ENCODE measurements at places on chromosomes 6 and 20.

DNA sequence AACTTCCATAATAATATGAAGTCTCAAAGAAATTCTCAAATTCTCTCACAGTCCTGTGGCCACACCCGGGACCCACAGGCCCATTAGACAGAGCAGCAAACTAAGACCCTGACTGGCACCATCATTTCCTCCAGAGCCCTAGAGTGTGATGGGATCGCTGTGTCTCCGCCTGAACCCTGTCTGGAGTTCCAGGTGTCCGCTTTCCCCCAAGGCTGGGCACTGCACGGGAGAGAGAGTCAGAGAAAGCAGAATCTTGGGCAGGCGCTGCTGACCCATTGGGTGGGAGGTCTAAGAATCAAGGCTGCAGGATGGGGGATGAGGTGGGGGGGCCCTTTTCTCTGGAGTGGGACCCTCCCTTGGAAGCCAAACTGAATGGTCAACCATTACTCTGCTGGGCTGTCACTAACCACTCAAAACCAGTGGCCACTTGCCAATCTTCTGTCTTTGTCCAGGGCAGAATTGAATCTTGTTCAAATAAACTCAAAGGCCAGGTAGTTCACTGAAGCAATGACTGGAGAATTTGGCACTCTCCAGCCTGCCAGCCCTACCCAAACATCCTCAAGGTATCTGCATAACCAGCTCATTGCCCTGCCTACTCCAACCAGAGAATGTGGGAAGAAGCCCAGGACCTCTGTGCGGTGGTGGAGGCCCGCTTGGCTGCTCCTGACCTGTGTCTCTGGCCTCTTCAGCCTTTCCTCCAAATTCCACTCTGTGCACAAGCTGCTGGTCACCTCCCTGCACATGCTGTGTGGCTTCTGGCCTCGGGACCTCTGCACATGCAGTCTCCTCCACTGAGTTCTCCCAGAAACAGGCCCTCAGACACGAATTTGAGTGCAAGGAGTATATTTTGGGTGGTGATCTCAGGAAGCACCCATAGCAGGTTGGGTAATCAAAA, 141.1 kb downstream of the CEBPB start:
- DNase-seq, result peak; percentile 83

- no peak for DNase-seq
These were observed 74.1 kb upstream of the PREP start for GRCh38 chr6:105476978-105477377.

GRCh38 chr20:59813948-59814839, 119.2 kb downstream of the SYCP2 start:
- DNase-seq, result no peak

GRCh38 chr6:50077385-50077784, 27.7 kb upstream of the DEFB112 start:
- no peak for DNase-seq

DNA sequence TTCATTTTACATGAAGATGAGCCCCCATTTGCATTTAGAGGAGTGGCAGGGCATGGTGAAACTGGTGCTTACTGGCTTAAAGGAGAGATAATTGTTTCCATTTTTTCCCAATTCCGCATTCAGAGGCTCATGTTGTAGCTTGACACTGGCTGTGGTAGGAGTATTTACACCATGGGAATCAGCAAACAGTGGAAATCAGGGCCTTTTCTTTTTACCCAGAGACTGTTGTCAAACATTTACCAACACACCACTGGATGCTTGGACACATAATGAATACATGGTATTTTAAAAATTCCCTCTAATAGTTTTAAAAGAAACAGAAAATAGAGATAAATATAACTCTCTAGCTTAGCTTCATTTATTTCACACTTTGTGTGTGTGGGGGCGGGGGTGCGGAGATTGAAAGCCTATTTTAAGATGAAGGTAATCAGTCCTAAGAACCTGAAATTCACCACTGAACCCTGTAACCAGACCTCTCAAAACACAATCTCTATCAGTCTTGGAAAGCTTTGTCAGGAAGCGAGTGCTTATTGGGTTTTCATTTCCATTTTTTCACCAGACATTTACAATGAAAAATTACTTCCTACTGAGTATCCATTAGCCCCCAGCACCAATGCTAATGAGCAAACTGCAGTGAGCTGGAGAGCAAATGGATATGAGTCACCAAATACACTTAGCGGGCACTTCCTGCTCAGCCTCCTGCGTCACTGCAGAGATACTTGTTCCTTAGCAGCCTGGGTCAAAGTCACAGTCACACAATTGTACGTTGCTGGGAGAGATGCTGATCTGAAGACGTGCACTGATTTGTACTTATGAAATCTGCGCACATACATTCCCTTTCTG, 532.0 kb downstream of the BCKDHB start:
- DNase-seq, result peak; percentile 11

DNA sequence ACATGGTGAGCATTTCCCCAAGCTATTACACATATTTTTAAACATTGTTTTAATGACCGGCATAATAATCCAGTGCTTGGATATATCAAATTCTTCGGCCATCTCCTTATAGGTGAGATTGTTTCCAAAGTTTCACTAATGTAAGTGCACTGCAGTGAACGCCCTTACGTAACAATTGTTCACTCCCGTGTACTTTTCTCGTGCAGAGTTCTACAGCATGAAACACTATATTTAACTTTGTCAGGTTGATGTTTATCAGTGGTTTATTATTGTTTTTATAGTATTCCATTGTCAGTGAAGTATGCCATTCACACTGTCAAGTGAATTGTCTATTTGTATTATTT, 3.4 kb upstream of the GZF1 start:
- DNase-seq, result no peak

GRCh38 chr6:44338228-44339122, 4.0 kb upstream of the SPATS1 start:
- peak; percentile 72 for DNase-seq

DNA sequence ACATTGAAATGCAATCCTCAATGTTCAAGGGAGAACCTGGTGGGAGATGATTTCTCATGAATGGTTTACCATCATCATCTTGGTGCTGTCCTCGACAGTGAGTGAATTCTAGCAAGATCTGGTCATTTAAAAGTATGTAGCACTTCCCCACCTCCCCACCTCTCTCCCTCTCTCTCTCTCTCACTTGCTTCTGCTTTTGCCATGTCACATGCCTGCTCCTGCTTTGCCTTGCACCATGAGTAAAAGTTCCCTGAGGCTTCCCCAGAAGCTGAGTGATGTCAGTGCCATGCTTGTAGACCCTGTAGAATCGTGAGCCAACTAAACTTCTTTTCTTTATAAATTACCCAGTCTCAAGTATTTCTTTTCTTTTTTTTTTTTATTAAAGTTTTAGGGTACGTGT, 60.5 kb downstream of the DST start:
- no peak for DNase-seq

GRCh38 chr20:48196486-48196885, 411.2 kb upstream of the SULF2 start:
- DNase-seq, result no peak

GRCh38 chr6:159953091-159953601, 15.7 kb upstream of the IGF2R start:
- DNase-seq, result no peak

GRCh38 chr6:75422024-75422639, 71.5 kb downstream of the FILIP1 start:
- no peak for DNase-seq

GRCh38 chr6:134642819-134643218, 307.1 kb downstream of the ALDH8A1 start:
- DNase-seq, result no peak

DNA sequence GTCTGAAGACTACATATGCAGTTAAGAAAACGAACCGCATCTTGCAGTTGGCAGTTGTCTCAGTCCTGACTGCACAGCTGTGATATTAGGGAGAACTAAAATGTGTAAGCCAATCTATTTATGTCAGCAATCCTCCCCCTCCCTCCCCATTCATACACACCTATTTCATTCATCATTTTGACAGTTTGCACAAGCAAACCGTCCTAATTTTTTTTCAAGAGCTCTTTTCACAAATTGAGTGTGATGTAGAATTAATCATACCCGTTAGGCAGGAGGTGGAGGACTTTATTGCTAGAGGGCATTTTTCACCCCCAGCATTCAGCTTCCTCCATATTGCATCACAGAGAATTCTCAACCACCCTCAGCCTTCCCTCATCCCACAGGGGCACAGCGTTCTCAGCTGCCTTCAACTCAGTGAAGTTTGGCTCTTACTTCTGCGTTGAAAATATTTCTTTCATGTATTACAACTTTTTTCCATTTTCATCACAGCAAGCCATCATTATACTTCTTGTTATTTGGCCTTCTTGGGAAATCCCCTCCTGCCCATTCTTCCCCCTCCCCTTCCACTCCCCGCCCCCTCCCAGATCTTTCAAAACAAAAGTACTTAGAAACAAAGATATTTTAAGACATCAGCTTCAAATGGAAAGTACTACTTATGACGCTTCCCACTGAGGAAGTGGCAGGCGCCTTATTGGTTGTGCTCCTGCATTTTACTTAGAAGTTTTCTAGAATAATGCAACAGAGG, 37.5 kb downstream of the NOX3 start:
- DNase-seq, result no peak

GRCh38 chr20:62132421-62132820, 10.1 kb downstream of the LSM14B start:
- no peak for DNase-seq

- no peak for DNase-seq
These were observed 18.0 kb upstream of the FAM135A start for GRCh38 chr6:70395301-70395672.

DNA sequence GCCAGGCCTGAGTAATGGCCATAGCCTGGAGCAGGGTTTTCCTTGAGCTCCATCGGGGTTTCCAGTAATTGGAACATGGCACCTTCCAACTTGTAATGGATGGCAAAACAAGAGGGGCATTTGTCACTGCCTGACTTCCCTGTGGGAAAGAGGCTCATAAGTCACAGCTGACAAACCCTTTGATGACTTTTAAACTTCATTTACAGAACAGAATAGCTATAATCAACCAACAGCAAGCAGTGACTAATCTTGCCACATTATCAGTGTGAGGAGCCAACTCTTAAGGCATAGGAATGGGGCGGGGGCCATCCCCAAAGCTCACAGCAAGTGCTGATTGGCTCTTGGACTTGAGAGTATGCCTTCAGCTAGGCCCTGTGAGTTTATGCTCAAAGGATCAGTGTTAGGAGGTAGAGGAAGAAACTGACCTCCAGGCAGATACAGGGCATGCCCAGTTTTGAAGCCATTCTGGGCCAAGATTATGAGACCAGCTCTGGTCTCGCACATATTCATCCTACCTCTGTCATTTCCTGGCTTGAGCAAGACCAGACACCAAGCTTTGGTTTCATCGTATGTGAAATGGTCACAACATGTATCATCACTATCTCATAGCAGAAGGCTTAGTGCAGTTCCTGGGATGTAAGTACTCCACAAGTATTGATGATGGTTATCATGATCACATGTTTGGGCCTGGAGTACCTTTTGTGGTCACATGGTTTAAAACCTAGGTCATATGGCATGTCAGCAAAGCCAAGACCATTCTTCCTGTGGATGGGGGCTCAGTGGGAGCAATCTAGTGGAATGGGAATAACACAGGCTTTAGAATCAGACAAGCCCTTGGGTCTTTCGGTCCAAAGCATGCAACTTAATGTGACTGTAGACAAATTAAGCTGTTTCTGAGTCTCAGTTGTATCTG, 49.2 kb downstream of the EIF2S2 start:
- no peak for DNase-seq

GRCh38 chr6:45045253-45045601, 282.9 kb upstream of the RUNX2 start:
- no peak for DNase-seq

GRCh38 chr20:3082306-3082951, 2.1 kb downstream of the AVP start:
- DNase-seq, result no peak

GRCh38 chr20:3032624-3033023, 10.8 kb upstream of the GNRH2 start:
- no peak for DNase-seq

DNA sequence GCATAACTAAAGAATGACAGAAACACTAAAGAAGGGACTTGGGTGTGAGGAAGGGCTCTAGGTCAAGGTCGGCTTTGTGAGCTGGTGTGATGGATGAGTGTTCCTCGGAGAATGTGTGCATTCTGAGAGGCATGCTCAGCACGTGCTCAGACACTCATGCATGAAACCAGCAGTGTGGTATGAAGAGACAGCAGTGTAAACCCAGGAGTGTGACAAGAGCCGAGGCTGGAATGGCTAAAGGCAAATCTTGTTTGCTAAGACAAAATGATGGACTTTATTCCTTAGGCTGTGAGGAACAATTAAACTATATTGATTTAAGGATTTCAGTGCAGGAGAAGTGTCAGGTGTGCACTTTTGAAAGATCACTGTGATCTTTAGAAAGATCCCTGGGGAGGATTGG, 107.4 kb upstream of the MAP7 start:
- no peak for DNase-seq

DNA sequence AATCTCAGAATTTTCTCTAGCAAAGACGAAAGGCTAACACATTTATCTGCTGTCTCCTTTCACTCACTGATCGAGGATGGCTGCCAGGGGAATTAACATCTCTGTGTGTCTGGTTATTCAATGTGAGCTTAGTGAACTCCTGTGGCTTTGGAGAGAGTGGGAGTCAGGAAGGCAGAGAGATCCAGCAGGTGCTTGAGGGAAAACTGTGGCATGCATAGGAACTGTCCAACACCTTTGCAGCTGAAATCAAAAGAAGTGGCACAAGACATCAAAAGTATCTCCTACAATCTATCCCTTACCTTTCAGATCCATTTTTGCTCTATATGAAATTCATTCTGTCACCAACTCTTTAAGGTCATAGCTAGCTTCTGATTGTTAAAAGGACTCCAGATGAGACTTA, 11.8 kb upstream of the FAM184A start:
- no peak for DNase-seq

DNA sequence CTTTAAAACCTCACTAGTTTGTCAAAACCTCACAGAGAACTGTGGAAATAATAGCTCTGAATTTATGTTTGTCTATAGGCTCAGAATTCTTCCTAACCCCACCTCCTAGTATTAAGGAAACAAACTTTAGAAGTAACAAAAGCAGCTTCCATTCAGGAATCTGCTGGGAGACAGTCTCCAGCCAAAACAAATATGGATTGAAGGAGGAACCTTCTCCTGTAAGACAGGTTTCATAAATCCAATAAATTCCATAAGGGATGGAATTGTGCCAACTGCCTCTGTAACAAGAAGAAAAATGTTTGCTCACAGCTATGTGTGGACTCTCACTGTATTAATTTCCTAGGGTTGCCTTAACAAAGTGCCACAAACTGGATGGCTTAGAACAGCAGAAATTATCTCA, 7.5 kb downstream of the SYCP2 start:
- no peak for DNase-seq

DNA sequence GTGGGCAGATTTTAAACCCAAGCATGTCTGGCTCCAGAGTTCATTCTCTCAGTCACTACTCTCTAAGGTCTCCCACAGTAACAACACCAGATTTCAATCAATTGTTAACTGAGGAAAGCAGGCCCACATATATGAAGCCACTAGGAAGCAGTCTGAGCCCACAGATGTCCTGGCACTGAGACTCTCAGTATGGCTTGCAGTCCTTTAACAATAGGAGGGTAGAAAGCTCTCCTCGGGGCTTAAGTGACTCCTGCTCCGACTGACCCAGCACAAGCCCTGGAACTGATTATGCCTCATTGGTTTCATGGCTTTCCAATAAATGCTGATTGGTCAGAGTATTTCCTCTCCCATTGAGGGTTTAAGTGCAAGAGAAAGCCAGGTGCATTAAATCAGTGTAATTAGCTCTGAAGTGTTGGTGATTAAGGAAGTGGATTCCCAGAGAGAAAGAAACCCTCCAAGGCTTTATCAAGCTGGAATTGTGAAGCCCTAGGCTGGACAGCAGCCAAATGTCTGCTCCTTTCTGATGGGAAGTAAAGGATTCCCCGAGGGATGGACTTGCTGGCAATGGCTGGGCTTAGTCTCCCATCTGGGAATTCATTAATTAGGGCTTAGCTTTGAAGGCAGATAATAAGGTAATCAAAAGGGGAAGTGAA, 76.6 kb upstream of the PROKR2 start:
- no peak for DNase-seq

- no peak for DNase-seq
These were observed 127.2 kb downstream of the CDC5L start for GRCh38 chr6:44514576-44515193.

Measured in HepG2 (cell line).